ENCODE measurements at places on chromosomes 13 and 19.

DNA sequence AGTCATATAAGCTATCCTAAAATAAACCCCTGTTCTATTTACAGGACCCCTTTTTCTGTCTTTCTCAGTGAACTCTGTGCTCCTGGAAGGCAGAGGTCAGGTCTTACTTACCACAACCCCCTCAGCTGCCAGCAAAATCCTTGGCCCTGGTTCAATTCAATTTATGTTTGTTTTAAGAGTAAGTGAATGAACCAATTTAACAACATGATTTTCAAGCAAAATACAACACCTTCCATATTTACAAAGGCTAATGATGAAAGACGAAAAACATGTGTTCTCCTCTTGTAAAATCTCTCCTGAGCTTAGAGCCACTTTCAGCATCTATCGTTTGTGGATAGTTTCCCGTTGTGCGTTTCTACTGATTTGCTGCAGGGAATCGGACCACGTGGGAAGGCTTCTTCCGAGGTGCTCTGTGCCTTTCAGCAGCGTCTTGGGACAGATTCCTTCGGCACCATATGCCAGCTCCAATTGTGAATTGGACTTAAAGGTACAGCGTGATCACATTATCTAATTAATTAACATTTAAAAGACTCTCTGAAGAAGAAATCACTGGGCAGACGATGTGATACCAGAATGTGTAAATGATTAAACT is 411.7 kb downstream of the IRS2 start:
- DNase-seq: no peak

- DNase-seq: no peak
Observed at GRCh38 chr13:73190477-73190876, 131.7 kb downstream of the KLF5 start.

DNA sequence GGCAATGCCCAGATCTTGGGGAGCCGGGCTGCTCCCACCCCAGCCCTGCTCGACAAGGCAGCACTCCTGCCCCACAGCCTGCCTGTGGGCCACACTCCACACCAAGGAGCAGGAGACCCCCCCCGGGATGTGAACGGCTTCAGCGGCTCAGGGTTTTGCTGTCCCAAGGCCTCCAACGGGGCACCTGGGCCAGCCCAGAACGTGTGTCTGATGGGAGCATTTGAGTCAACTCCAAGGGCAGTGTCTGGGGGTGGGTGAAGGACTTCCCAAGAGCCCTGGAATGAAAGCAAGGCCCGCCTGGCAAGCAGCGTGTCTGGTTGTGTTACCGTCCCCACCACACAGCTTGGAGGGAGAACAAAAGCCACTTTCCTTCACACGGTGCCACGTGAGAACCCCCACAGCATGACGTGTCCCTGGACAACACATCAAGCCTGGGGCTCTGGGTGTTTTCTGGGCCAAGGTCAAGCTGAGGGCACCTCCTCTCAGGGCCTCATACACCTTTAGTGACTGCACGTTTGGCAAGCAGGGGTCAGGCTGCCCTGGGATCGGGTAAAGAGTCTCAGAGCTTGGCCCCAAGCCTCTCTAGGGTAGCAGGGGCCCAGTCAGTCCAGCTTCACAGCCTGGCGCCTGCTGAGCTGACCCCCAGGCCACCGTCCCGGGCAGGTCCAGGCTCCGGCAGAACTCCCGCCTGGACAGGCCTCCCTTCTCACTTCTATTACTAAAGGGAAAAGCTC is 6.0 kb downstream of the C13orf46 start:
- DNase-seq: no peak

GRCh38 chr13:76048675-76049375 is 412.7 kb downstream of the LMO7 start:
- no peak for DNase-seq

- DNase-seq: no peak
Observed at GRCh38 chr13:48505597-48506091, 27.2 kb downstream of the RCBTB2 start.

- no peak for DNase-seq
Observed at GRCh38 chr13:65095161-65096082, 2134.7 kb downstream of the PCDH9 start.

- DNase-seq: no peak
Observed at GRCh38 chr13:89455741-89456140, 1784.6 kb downstream of the SLITRK5 start.

GRCh38 chr19:28556371-28556770 is 656.6 kb downstream of the UQCRFS1 start:
- no peak for DNase-seq

DNA sequence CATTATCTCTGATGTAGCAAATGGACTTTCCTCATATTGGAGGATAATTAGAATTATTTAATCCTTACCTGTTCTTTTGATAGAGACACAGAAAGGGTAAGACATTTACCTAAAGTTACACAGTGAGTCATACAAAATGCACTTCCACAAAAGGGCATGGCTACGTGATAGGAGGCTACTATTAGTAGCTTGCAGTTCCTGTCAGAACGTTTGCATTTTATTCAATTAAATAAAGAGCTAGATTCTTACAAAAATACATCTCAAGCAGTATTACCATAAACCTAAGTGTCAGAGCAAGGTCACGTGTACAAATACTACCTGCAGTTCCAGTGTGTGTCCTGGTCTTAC is 120.6 kb downstream of the ESD start:
- no peak for DNase-seq

- DNase-seq: no peak
Observed at GRCh38 chr19:10639836-10640235, 14.3 kb upstream of the ILF3 start.

DNA sequence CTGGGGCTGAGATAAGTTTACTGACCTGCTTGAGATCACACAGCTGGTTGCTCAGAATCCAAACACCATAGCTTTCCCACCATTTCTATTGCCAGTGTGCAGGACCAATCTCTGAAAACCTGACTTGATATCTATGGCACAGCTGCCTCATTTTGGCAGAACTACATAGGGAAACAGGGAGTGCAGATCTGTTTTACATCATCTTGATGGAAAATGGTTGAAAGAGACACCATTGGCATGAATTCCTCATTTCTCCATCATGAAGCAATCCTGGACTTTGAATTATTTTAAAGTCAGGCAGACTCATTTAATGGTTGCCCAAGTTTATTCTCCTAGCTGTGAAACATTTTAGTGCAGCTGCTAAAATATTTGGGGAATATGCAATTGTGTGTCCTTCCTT is 1628.2 kb upstream of the SLC10A2 start:
- no peak for DNase-seq
